ENCODE measurements at places on chromosomes 13 and 19. TPM values are rescaled to one million over a fixed set of nuclear protein-coding genes. Genes with fewer than 3 reads are reported as not detected.

- no peak for DNase-seq
These were observed 23.9 kb downstream of the WTIP start for GRCh38 chr19:34505321-34506025.

DNA sequence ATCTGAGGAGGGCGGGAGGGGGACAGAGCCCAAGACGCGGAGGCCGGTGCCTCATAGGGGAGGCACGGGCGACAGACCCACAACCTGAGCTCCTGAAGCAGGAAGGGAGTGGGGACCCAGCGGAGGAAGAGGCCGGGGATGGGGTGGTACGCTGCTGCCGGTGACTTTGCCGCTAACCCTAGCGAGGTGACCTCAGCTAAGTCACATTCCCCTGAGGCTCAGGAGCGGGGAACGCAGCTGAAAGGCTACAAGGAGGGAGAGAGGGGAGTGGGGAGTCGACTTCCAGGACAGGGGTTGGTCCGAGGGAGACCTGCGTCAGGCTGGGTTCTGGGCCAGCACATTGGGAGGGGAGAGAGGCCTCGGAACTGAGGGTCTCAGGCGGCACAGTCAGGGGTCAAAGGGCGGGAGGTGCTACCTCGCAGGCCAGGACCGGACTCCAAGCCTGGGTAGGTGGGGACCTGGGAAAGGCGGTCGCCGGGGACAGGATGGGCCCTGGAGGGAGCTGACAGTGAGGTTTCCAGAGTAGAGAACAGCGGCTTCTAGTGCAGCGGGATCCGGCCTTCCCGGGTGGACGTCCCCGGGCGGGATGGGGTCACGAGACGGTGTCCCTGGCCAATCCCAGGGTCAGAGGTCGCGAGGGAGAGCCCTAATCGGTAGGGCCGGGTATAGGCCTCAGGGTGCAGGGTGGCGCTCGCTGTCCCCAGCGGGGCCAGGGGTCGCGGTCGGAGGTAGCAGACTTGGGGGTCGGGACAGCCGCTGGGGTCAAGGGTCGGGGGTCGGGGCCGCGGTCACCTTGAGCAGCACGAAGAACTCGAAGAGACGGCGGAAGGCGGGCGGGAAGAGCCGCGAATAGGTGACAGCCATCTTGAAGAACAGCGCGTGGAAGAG lies 699 bp downstream of the TMEM259 start:
- no peak for DNase-seq

DNA sequence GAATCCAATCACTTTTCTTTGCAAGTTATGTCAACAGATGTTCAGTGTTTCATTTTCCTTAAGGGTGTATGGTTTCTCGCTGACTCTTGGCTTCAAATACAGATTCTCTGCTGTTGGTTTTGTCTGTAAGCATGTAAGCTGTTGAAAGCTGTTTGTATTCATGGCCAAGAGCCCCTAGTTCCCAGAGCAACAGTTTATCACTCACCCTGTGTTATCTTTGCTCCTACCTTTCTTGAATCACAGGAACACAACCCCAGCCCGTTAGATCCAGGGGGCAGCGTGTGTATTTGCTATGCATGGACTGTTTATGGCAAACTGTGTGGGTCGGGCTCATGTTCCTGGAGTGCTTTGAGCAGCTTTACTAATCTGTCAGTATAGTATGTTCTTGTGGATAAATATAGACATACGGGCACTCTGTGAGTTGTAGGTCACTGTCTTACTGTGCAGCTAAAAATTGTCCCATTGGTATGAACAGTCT lies 28.9 kb downstream of the FRY start:
- DNase-seq = peak; percentile 41

GRCh38 chr13:91482427-91482826 lies 84.0 kb downstream of the GPC5 start:
- DNase-seq = no peak

GRCh38 chr13:98487016-98487415 lies 89.9 kb downstream of the STK24 start:
- no peak for DNase-seq

DNA sequence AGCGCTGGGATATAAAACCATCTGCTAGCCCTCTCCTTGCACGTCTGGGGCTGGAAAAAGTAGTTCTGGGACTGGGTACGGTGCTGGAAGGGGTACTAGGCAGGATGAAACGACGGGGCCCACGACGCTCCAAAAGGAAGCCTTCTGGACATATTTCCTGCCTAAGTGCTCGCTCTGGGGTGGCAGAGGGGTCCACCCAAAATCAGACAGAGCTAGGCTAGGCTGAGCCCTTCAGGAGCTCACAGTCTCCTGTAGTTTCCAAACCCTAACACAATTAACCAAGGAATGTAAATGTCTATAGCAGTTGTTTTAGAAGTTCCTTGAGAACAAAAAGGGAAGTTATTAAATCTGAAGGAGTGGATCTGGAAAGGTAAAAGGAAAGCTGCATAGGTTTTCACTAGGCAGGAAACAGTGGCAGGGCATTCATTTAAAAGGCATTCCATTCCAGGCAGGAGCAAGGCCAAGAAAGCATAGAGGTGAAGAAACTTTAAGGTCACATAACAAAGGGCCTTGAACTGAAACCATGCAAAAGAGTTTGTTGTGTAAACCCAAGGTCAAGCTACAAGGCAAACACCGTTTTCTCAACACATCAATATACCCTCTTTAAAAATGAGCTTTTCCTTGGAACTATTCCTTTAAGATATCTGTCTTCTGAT lies 634 bp upstream of the DIAPH3 start:
- peak; percentile 18 for DNase-seq

DNA sequence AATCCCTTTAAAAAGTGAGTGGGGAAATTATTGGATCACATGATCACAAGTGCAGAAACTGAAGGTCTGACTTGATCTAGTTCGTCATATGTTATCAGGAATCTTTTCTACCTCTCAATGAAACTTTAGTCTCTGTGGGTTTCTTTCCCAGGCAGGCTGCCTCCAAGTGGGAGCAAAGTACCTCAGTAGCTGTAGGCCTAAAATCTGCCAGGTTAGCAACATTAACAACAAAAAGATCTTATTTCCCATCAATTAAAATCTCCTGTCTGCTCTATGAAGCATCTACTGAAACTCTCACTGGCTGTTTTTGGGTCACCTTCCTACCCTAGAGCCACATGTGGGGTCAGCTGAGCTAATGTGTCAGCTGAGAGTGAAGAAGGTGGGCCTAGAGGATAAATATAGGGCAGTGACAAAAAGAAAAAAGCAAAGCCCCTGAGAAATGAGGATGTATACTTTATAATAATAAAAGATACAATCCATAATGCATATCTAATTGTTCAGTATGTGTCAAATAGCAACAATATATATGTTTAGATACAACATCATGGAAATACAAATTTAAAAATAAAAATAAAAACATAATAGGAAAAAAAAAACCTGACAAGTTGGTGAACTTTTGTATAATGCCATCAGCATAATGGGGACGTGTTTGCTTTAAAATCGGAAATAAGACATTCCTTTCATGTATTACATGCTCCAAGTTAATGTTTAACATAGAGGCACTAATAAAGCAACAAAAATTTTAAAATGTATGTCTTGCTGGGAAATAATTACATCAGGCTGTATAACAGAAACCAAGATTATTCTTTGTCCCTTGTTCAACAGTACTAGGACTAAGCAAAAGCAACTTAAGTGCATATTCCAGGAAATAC lies 141.1 kb downstream of the GPC5 start:
- no peak for DNase-seq

DNA sequence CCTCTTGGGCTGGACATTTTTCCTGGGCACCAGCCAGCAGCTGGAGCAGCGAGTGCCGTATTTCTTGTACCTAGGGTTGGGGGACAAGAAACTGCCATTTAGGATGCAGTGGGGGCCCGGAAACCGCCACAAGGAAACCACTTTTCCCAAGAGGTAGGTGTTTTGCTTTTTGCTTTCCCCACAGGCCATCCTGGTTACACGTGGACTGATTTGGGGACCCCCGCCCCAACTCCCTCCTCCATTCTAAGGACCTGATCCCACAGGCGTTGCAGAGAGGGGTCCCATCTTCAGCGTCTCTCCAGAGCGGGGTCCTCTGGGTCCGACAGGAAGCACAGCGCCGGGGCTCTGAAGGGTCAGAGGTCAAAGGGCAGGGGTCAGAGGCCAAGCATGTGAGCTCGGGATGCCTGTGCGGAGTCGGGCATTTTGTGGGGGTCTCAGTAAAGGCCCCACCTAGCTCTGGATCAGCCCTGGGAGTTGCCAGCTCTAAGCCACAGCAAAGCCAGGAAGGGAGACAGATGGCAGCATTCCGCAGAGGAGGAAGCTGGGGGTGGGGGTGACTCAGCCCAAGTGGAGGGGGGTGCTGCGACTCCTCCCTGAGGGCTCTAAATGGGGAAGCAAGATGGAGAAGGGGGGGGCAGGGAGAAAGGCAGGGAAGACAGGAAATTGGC lies 4.3 kb downstream of the ZGLP1 start:
- no peak for DNase-seq

- DNase-seq = no peak
These were observed 14.6 kb downstream of the NACC1 start for GRCh38 chr19:13132471-13133180.

DNA sequence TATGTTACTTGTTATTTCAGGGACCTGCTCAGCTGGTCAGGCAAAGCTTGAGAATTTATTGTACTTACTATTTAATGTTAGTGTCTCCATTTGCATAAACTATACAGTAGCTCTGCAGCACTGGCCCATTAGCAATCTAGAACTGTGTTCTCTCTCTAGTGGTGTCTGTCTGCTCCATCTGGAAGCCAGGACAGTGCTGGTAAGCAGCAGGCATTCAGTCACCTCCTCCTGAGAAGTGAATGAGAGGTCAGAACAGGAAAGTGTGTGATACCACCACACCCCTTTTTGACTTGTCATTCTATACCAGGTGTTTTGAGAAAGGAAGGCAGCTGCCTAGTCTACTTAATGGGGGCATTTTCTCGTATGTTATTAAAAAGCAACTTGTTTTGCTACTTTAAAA lies 3.9 kb downstream of the COG3 start:
- no peak for DNase-seq

- DNase-seq = no peak
These were observed 56.8 kb upstream of the GTF3A start for GRCh38 chr13:27367570-27367969.

- DNase-seq = no peak
These were observed 36.1 kb downstream of the HPN start for GRCh38 chr19:35077411-35078223.

GRCh38 chr19:35868823-35869326 lies 501 bp downstream of the APLP1 start:
- no peak for DNase-seq

GRCh38 chr13:27065582-27065981 lies 106.0 kb downstream of the USP12 start:
- DNase-seq = no peak

DNA sequence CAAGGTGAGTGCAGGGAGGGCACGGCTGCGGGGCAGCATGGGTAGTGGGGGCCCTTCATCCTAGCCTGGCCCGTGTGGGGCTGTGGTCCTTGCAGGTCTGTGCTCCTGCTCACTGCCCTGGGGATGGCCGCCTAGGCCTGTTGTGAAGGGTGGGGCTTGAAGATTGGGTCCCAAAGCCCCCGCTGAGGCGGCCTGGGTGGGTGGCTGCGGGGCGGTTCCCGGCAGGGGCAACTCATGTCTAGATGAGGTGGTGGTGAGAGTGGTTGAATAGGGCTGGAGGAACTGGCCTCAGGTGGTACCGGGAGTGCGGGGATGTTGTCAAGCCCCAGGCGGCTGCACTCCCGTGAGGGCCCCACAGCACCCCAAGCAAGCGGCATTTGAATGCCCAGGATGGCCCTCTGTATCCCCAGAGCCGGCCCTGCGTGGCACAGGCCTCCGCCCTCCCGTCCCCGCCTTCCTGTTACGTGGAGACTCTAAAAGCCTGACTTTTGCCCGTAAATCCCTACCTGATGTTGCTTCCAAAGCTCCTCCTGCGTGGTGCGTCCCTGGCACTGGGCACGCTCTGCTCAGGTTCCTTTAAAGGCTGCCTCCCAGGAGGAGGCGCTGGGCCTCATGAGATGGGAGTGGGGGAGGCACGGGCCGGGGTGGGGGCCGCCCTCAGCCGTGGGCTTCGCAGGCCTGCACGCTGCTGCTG lies 15.0 kb downstream of the SPPL2B start:
- no peak for DNase-seq

GRCh38 chr19:35345671-35346111 lies 2.0 kb upstream of the FFAR1 start:
- no peak for DNase-seq

DNA sequence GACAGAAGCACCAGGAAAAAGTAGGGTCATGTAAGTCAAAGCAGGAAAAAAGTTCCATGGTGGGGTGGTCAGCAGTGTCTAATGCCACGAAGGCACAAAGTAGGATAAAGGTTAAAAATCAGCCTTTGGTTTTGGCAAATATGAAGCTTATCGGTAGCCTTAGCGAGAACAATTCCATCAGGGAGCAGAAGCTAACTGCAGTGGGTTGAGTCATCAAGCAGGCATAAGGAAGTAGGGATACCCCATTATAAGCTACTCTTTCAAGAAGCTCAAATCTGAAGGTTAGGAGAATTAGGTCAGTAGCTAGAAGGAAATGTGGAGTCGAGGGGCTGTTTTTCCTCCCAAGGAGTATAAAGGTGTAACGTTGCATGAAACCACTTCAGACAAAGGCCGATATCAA lies 57.5 kb upstream of the USPL1 start:
- DNase-seq = no peak

DNA sequence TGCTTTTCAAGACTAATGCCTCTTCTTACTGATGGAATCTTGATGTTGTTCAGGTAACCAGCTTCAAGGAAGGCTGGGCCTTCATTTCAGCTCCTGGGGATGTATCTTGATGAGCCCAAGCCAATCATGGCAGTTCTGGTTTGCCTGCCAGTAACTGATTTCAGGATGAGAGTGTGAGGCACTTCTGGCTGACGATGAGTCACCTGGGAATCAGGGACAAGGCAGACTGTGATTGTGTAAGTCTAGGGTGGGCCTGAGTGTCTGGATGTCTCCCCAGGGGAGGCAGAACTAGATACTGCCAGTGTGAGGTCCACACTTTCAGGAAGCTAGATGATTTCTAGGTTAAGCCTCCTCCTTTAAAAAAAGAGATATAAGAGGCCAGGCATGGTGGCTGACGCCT lies 77.3 kb upstream of the KL start:
- no peak for DNase-seq

ZNF565 gene
- 7.9 TPM for polyA plus RNA-seq

CAMSAP3 gene
- 1.6 TPM for polyA plus RNA-seq

CGB8 gene
- not detected for polyA plus RNA-seq

ADAMTSL5 gene
- polyA plus RNA-seq = 14.3 TPM

CACNA1A gene
- polyA plus RNA-seq = 0.84 TPM

ISYNA1 gene
- 105 TPM for polyA plus RNA-seq

ARL11 gene
- 0.44 TPM for polyA plus RNA-seq

CEACAM16 gene
- polyA plus RNA-seq = 0.29 TPM

FCAR gene
- polyA plus RNA-seq = 0.34 TPM

Data from muscle of back (tissue), 13 donors.